T follicular helper cell (primary cell): ENCODE measurements at places on chromosomes 6 and 20.

GRCh38 chr6:18142591-18142861 is 12.4 kb downstream of the TPMT start:
- DNase-seq = no peak

DNA sequence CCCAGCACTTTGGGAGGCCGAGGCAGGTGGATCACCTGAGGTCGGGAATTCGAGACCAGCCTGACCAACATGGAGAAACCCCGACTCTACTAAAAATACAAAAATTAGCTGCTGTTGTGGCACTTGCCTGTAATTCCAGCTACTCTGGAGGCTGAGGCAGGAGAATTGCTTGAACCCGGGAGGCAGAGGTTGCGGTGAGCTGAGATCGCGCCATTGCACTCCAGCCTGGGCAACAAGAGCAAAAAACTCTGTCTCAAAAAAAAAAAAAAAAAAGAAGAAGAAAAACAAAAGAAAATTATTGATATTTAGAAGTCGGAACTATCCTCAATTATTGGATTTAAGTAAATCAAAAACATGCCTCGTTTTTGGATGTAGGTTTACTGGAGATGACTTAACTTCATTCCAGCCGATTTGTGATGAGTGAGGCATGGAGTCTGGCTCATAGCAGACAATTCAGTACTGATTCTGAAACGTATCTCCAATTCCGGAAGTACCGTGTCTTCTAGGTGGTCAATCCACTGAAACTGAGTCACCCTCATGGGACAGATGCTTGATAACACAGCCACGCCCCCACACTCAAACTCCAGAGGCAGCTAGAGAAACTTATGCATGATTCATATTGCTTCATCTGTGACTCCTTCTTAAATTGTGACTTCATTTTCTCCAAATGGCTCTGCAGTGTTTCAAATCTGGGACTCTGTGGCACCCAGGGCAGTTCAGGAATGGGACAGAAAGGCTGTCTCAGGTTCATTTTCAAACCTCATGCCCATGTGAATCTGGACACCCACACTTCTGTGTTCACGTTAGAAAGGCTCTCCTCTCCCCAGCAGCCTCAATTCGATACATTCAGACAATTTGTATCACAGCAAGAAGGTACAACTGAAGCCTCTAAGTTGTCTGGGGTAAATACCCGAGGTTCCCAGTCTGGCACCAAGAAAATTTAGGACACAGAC is 110.4 kb upstream of the ARMC2 start:
- no peak for DNase-seq

GRCh38 chr6:80144753-80145315 is 38.4 kb downstream of the BCKDHB start:
- no peak for DNase-seq

GRCh38 chr6:40948570-40948969 is 90.5 kb downstream of the UNC5CL start:
- DNase-seq = no peak

DNA sequence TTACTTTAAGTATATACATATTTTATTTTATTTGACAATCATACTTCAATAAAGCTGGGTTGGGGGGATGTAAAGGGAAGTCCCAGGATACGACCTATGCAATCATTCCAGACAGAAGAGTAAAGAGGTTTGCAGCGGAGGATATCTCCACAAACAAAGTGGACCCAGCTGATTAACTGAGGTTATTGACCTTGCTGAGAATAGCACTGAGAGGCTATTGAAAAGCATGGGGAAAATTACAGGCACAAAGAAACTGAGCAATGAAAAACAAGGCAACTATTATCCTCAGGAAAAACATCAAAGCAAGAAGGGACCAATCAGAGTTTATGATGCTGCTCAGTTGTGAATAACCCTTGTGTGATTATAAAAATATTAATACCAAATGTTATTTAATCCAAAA is 32.6 kb downstream of the SERPINB1 start:
- no peak for DNase-seq

GRCh38 chr20:33211817-33212424 is 5.2 kb upstream of the BPIFA3 start:
- DNase-seq = no peak

DNA sequence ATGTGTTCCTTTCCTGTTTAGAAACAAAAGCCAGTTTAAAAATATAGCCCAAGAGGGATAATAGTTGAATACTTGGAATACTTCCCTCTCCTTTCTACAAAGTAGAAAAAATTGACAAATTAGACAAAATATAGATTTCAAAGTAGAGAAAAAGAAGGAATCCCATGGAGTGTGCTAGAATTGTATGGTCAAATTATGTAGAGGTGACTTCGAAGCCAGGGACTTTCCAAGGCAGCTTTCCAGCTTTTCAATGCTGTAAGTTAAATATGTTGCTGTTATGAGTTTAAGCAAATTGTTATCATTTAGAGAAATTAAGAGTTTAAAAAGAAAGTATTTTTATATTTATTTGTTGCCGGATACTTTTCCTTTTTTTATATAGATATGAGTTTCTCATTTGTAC is 415.5 kb upstream of the OPRM1 start:
- no peak for DNase-seq

DNA sequence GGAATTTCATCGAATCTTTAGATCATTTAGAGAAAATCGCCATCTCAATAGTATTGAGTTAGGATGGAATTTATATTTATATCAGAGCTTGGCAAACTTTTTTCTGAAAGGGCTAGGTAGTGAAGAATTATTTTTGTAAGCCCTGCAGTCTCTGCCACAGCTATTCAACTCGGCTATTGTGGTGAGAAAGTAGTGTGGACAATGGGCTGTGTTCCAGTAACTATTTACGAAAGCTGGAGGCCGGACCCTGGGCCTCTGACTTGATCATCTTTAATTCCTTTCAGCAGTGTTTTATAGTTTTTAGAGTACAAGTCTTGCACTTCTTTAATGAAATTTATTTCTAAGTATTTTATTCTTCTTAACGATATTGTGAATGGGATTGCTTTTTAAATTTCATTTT is 201.5 kb downstream of the FARS2 start:
- no peak for DNase-seq

DNA sequence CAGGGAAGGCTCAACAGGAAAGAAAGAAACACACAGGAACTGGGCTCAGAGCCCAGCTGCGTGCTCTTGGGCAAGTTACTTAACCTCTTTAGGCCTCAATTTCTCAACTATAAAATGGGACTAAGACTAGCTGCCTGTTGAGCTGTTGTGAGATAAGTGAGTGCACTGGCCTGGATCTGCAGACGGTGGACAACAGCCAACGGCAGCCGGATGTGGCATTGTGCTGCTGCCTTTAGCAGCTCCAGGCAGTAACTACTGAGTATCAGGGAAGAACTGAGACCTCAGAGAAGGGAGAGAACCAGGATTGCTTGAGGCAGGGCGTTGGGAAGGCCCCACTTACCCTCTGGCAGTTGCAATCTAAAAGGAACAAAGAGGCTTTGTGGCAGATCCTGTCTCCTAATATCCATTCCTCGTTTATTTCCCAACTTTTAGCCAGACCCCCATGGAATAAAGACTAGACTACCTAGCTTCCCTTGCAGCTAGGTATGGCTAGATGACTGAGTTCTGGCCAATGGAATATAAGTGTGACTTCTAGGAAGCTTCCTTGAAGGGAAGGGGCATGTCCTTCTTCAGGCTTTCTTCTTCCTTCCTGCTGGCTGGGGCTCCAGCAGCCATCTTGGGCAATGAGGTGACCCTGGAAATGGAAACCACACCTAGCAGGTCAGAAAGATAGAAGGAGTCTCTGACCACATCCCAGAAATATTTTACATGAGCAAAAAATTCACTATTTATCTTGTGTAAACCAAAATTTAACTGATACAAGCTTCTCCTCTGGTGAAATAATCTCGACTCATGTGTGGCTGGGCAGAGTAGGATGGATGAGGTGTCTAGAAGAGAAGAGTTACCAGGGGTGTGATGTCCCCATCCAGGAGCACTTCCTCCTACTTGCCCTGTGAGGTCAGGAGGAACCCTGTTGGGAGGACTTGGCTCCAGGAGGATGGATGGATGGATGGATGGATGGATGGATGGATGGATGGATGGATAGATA is 67.6 kb downstream of the MRPL14 start:
- no peak for DNase-seq

DNA sequence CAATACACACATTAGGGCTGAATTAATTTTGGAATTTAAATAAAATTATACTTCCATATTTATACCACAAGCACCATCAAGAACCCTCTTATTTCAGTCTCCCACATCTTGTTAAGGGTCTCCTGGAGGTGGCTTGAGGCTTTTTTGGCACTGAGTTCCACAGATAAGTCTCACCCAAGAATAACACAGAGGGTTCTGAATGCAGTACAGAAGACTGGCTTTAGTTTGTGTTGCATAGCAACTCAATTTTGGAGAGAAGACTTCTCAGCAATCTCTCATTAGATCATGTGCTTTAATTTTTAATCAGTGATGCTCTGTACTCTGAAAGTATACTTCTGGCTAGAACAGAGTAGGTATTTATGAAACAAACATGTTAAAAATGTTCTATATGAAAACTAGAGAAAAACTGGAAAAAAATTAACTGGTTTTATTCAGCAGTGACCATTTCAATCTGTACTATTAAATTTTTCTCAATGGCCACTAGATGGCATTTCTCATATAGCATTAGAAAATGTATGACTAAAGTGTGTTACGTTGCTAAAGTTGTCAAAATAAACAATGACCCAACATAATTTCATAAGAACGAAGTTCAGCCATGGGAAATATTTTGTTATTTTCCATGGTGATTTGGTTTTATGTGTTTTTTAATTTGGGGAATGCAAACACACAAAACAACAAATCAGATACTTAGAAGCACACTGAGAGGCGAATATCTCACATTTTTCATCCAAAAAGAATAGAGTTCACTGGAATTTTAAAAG is 32.7 kb upstream of the MAP7 start:
- no peak for DNase-seq

- DNase-seq = no peak
Observed at GRCh38 chr6:22928775-22929174, 359.4 kb downstream of the HDGFL1 start.

GRCh38 chr6:82017288-82017687 is 230.3 kb downstream of the IBTK start:
- no peak for DNase-seq

DNA sequence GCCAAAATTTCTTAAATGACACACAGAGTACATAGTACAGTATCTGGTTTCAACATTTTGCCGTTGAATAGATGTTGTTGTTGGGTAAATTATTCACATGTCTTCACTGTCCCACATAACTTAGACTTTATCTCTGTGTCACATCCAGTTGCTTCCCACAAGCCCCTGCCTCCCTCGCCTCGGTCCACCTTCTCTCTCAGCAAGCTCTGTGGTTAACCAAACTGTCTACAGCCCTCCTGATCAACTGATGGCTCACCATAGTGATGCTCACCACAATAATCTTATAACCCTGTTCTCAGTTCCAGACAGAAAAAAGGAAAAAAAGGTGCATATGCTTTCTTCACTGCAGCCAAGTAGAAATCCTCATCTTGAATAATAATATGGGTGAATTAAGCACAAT is 23.0 kb downstream of the IL17F start:
- no peak for DNase-seq

DNA sequence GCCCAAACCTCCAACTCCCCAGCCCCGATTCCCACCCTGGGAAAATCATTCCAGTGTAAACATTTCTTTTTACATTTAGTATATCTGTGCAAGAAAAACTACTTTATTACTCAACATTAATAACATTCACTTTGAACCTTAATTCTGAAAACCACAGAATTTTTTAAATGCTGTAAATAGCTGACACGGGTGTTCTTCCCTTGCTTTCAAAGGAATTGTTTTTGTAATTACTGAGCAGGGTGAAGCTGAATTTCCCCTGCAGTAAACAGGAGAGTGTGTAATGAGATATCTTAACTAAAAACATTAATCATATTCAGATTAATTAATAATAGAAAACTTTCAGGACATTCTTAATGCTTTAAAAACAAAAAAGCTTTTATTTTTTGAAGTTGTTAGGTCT is 99.3 kb upstream of the CITED2 start:
- DNase-seq = no peak

GRCh38 chr6:41222513-41222912 is 5.6 kb upstream of the TREML4 start:
- DNase-seq = no peak

GRCh38 chr6:64034291-64034690 is 398.7 kb downstream of the PHF3 start:
- DNase-seq = no peak

GRCh38 chr20:60641879-60642447 is 610.1 kb upstream of the CDH4 start:
- no peak for DNase-seq

DNA sequence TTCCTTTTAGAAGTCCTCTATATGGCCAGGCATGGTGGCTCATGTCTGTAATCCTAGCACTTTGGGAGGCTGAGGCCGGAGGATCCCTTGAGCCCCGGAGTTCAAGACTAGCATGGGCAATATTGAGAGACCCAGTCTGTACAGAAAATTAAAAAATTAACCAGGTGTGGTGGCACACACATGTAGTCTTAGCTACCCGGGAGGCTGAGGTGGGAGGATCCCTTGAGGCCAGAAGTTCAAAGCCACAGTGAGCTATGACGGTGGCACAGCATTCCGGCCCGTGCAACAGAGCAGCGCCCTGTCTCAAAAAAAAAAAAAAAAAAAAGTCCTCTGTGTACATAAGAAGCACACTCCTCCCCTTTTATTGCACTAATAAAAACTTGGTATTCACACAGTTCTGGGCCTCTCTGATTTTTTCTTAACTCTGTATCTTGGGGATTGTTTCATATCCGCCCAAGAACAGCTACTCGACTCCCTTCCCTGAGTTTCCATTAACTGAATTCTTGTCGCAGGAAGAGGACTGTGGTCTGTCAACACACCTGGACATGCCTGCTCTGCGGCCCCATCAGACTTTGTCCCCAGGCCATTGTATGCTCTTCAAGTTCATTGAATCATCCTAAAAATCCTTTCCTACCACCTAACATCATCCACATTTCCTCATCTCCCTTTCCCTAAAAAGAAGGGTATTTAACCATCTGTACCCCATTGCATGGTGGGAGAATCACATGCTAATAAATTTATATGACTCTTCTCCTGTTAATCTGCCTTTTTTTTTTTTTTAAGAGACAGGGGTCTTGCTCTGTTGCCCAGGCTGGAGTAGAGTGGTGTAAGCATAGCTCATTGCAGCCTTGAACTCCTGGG is 25.9 kb upstream of the PPP1R3G start:
- DNase-seq = no peak
